ENCODE measurements at places on chromosomes 3 and 15. TPM values are rescaled to one million over a fixed set of nuclear protein-coding genes. Genes with fewer than 3 reads are reported as not detected.

Gene GOLGA8G
- total RNA-seq: not detected

Gene BFSP2
- total RNA-seq: not detected

Gene CD96
- 271 TPM for total RNA-seq

Gene TGM4
- not detected for total RNA-seq

Gene ZNF619
- total RNA-seq: 9.5 TPM

Gene SNTN
- not detected for total RNA-seq

Gene ONECUT1
- not detected for total RNA-seq

Gene TMEM207
- not detected for total RNA-seq

DNA sequence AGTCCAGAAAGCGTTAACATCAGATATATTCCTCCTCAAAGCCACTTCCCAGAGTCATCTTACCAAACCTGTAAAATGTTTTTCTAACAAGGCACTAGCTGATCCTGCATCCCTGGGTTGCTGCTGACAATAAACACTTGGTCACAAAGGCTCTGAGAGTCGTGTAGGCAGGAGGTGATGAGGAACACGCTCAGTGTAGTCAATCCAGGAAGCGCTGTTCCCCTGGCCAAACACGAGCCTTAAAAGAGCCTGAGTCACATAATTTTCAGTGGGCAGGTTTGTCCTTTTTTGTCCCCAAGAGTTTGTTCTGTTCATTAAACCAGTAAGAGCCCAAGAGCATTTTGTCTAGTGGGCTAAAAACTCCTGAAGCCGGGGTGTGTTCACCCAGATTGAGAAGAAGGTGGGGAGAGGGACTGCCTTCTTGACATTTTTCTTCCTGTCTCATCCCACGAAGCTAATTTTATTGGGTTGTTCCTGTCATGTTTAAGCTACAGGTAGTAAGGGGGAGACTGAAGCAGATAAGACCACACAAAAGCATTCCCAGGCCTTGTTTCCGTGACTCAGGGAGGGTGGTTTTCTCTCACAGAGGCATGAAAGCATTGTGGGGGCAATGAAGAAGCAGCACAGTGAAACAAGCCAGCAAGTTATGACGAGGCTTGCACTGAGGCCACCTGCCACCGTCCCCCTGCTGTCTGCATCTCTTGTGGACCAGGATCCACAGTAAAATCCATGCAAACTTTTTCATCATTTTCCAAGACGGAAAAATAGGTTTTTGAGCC lies 73.7 kb downstream of the FOXB1 start:
- DNase-seq: no peak

- DNase-seq: no peak
Observed at GRCh38 chr15:29675791-29676301, 146.4 kb downstream of the TJP1 start.

GRCh38 chr15:37517191-37517895 lies 417.0 kb upstream of the MEIS2 start:
- no peak for DNase-seq

DNA sequence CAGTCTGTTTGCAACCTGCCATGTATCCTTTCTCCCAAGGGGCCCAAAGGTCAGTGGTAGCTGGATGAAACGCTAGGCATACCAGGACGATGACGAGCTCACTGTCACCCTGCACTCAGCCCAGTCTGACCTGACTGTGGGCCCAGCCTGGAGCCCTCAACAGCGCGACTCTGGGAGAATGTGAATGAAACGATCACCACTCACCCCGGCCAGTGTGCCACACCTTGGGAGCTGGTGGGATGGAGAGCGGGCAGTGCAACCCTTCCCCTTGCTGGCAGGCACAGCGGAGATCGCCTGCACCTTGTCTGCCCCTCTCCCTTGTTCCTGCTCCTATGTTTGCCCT lies 27.2 kb downstream of the SRPRB start:
- DNase-seq: no peak

DNA sequence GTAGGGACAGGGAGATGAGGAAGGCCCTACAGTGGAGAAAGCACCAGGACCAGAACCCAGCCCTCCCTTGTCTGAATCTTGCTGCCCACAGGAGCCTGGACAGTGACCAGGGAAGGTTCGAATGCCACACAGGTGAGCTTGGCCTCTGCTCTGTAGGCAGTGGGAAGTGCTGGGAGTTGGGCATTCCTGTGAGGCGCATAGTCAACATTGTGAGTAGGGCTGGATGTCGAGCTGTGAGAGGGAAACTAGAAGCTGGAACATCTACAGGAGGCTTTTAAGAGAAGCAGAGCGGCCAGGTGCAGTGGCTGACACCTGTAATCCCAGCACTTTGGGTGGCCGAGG lies 20.3 kb upstream of the ALAS1 start:
- DNase-seq: no peak

- no peak for DNase-seq
Observed at GRCh38 chr15:91400481-91400880, 300.4 kb downstream of the SV2B start.

DNA sequence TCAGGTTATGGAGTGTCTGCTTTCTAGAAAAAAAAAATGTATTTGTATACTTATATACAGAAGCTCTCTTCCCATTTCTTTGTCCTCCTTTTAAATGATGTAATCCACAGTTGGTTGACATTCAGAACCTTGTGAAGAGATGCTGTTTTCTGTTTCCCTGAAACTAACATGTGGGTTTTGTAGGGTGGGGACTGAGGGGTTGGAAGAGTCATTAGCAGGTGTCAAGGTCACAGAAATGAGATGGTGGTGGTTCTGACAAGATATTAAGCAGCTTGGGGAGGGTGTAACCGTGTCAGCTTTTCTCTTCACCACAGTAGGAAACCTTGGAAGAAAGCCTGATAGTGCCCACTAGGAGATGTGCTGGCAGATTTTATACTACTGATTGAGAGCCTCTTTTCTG lies 2.4 kb downstream of the RASA2 start:
- DNase-seq: peak; percentile 22

DNA sequence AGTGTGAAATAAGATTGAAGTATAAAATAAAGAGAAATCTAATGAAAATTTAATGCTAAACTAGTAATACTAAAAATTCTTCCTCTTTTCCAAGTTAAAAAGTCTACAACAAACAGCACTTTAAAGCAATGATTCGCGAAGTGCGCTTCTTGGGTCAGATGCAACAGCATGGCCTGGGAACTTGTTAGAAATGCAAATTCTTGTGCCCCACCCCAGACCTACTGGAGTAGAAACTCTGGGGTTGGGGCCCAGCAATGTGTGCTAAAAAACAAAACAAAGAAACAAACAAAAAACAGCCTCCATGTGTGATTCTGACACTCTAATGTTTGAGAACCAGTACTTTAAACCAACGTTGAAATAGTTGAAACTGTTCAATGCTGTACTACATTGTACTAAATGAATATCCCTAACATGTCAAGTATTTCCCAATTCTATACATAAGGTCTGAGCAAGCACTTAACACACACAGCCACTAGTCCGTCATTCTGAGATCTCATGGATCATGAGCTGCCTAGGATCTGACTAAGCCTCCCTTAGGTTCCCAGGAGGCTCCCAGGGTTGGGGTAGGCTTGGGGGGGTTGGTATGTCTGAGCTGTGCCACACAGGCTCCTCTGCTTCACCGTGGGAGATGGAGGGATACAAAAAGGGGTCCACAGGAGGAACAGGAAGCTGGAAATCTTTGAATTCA lies 6.1 kb downstream of the RASGRP1 start:
- DNase-seq: no peak

GRCh38 chr3:191499307-191500080 lies 38.5 kb downstream of the PYDC2 start:
- DNase-seq: no peak

- peak; percentile 53 for DNase-seq
Observed at GRCh38 chr15:39685999-39686613, 96.5 kb downstream of the FSIP1 start.

- DNase-seq: no peak
Observed at GRCh38 chr15:48644827-48645557, 517 bp downstream of the FBN1 start.

GRCh38 chr3:140509534-140509933 lies 168.3 kb upstream of the TRIM42 start:
- no peak for DNase-seq

DNA sequence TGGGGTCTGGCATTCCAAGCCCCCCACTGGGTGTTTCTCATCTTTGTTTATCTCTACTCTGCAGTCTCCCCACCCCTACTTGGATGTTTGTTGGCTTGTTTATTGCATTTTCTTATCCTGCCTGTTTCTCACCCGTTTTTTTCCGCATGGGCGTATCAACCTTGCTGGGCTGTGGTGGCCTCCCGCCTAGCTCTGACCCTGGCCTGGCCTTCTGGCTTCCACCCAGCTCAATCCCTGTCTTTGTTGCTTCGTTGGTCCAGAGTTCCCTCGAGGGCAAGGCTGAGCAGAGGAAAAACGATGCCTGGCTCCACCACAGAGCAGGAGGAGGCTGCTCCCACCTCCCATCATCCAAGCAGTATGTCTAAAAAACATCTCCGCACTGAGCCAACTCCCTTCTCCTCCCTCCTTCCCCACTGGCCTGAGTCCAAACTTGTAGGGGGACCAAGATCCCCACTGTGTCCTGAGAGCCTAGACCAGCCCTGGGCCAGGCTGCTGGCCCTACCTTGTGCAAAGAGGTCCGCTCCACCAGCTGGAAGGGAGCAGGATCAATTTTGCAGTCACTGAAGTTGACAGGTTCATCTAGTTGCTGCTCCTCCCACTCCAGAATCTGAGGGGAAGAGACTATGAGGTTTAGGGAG lies 9.8 kb downstream of the CLCN2 start:
- DNase-seq: no peak

- DNase-seq: no peak
Observed at GRCh38 chr3:4655145-4656045, 162.2 kb downstream of the ITPR1 start.

DNA sequence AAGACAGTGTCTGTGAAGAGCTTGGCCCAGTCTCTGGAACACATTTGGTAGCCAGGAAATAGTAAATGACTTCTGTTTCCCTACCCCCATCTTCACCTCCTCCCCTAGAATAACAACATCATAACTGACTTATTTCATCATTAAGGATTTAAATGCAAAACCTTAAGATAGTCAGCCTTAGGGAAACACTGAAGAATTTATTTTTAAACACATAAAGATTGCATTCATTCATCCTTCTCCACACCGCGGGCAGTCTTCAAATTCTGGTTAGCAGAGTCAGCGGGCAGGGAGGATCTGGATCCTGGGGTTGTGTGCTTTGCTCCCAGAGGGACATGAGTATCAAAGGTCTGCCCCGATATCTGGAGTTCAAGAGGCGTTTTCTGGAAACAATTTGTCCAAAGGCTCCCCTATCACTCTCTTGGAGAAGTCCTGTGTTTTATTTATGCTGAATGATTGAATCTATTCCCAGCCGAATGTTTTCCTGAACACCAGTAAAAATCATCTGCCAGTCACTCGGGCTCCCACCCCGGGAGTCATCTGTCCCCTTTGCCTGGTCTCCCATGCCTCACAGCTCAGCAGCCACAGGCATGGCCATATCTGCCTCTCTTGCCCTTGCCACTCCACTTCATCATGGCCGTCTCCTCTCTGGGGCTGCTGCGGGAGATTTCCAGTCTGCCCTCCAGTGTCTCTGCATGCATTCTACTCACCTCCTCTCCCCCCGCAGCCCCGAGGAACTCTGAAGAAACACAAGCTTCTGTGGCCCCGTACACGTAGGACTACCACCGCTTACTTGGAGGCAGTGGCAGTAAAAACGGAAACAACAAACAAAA lies 234.7 kb upstream of the CTDSPL start:
- no peak for DNase-seq

- no peak for DNase-seq
Observed at GRCh38 chr15:56913670-56914069, 4.8 kb upstream of the TCF12 start.

DNA sequence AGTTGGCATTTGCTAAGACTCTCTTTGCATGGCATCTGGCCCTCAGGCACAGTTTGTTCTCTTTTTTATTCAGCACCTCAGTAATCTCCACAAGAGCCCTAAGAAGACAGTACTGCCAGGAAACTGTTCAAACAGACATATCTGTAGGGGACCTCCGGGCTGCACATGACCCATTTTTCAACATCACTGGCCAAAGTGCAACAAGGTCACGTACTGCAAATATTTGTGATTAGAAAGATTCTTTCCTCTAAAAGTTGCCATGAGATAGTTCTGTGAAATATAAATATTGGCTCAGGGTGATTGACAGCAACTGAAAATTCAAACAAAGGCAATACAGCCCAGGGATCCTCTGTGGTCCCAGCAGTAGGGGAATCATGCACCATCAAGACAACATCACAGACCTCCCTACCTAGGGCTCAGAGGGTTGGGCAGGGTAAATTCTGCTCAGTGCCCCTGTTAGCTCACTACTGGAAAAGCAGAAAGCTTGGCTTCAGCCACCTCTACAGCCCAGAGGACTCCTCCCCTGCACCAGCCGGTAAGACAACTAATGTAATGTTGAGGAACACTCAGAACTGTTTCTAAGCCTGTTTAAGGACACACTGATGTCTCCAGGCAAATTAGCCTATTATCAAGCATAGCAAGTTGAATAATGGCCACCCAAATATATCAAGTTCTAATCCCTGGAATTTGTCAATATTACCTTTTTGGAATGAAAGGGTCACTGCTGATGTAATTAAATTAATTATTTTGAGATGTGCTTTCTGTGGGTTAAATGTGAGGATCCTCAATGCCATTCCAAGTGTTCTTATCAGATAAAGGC lies 117.4 kb upstream of the LPP start:
- no peak for DNase-seq

- DNase-seq: no peak
Observed at GRCh38 chr15:30073915-30074314, 8.8 kb upstream of the GOLGA8J start.

GRCh38 chr15:77860071-77860691 lies 217.3 kb downstream of the TBC1D2B start:
- DNase-seq: no peak

- no peak for DNase-seq
Observed at GRCh38 chr3:151262871-151263525, 15.3 kb downstream of the P2RY14 start.

DNA sequence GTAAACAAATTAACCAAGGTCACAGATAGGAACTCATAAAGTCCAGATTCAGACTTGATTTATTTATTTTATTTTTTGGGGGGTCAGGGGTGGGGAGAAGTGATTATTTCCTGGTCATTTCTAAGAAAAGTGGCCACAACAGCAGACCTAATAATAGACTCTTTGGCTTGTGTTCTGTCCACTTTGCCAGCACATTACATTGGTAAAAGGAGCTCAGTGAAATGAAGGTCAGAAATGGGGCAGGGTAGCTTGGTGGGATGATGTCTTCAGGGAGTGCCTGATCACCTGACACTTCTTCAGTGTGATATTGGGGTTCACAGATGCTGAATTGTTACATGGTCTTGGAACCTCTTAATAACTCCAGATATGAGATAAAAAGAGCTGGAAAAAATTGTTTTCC lies 10.1 kb downstream of the VPS8 start:
- DNase-seq: no peak
